ENCODE measurements at places on chromosomes 1 and 21.

GRCh38 chr1:167083066-167083665 lies 7.0 kb downstream of the GPA33 start:
- DNase-seq = no peak

DNA sequence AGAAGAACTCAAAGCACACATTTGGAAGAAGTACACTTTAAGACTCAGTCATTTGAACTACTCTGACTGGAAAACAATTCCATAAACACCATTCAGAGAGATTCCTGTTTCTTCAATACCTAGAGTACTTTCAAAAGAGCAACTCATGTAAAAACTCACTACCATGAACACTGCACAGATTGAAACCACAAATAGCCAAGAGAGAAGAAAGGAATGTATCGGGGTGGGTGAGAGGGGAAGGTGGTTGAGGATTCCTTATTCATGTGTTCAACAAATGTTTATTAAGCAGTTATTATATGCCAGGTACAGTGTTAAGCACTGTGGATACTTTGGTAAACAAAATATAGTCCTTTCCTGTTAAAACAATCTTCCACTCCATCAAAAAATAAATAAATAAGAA lies 64.7 kb downstream of the NRIP1 start:
- no peak for DNase-seq

DNA sequence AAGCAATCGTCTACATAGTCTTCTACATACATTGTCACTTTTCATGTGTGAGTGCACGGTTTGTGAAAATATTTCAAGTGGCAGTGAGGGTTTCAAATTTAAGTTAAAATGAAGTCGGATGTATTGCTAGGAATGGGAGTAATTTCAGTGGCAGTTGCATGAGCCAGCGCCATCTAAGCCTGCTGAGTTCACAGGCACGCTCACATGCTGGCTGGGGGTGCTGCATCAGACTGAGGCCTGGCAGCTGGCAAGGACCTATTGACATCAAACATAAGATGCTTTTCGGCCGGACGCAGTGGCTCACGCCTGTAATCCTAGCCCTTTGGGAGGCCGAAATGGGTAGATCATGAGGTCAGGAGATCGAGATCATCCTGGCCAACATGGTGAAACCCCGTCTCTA lies 80.7 kb downstream of the UBE4B start:
- DNase-seq = no peak

- no peak for DNase-seq
These were observed 95.1 kb upstream of the BCAR3 start for GRCh38 chr1:93776728-93777127.

GRCh38 chr21:44959376-44960091 lies 19.7 kb downstream of the SLX9 start:
- no peak for DNase-seq

GRCh38 chr1:116330342-116330652 lies 42.7 kb upstream of the ATP1A1 start:
- no peak for DNase-seq

- DNase-seq = peak; percentile 75
These were observed 19.9 kb upstream of the PPP1R15B start for GRCh38 chr1:204431310-204432184.

- peak; percentile 77 for DNase-seq
These were observed 90.9 kb downstream of the TMEM200B start for GRCh38 chr1:29032841-29033240.

- DNase-seq = no peak
These were observed 11.0 kb downstream of the LDLRAP1 start for GRCh38 chr1:25554430-25554780.

GRCh38 chr1:84972377-84972987 lies 24.4 kb downstream of the MCOLN2 start:
- peak; percentile 36 for DNase-seq

GRCh38 chr1:205916541-205916940 lies 26.7 kb downstream of the SLC26A9 start:
- DNase-seq = no peak

DNA sequence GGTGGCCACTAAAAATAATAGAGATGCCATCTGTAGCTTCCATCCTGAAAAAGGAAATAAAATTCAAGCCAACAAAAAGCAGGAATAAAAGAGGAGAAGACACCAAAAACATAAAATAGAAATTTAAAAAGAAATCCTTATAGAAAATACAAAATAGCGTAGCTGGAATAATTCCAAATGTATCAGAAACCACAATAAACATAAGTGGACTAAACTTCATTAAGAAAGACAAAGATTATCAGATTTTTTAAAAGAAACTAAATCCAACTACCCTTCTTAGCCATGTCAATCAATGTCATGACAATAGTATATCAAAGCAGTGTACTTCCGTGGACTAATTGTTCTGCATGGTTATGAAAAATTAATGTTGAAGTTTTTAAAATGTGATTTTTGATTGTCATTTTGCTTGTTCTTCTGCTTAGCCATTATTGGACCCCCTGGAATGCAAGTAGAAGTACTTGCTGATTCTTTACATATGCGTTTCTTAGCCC lies 13.2 kb downstream of the IL10RB start:
- no peak for DNase-seq

DNA sequence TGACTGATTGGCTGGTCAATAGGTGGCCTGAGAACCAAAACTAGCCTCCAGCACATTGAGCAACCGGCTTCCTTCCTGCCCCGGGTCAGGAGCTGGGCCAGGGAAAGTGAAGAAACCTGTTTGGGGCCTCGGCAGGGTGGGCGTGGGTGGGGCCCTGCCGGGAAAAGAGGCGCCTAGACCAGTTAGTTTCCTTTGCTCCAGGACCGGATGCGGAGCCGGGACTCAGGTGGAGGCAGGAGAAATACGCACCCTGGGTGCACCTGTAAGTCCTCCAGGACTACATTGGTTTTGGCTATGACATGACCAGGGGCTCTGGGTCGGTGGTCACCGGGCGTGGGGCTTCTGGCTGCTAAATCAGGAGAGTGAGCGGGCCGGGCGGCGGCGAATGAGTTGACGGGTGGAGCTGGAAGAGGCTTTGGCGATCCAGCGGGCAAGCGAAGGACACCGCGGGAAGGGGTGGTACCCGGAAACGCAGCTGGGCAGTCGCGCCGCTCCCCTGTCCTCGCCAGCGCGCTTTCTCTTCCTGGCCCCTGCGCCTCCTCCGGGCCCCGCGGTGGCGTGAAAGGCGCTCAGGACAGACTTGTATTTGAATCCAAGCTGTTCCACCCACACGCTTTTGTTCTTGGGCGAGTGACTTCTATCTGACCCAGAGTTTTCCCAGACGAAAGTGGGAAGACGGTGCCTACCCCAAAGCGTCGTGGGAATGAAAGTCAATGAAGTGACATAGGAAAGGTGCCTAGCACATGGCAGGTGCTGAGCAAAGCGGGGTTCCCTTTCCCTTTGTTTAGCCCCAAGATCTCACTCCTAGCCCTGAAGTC lies 30.6 kb upstream of the JUN start:
- DNase-seq = peak; percentile 26

DNA sequence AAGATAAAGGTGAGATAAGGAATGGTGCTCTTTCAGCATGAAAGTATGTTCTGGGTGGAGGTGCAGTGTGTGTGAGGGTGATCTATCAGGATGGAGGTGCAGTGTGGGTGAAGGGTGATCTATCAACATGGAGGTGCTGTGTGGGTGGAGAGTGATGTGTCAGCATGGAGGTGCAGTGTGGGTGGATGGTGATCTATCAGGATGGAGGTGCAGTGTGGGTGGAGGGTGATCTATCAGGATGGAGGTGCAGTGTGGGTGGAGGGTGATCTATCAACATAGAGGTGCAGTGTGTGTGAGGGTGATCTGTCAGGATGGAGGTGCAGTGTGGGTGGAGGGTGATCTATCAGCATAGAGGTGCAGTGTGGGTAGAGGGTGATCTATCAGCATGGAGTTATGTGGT lies 12.3 kb upstream of the MAP10 start:
- no peak for DNase-seq

Data from endothelial cell of umbilical vein (primary cell).